Gastrocnemius medialis (tissue), 4 donors: ENCODE measurements at places on chromosomes 3 and 15.

DNA sequence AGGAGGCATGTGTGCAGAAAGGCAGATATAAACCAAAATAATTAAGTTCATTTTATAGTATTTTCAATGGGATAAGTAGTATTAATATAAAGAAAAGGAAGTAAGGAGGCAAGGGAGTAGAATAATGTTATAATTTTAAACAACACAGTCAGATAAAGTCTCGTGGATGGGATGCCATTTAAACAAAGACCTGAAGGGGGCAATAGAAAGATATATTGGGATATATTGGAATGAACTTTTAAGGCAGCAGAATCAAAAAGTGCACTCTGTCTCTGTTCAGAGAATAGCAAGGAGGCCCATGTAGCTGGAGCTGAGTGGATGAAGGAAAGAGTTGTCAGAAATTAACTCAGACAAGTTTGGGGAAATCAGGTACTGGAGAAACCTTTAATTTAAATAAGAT, 158.7 kb downstream of the CGGBP1 start:
- H3K27ac ChIP-seq: no peak overlapping the region
- no peaks in the 10 kb centered on the region for H3K36me3 ChIP-seq
- H3K4me1 ChIP-seq: no peaks in the 10 kb centered on the region
- H3K4me3 ChIP-seq: no peak overlapping the region
- H3K27me3 ChIP-seq: no peaks in the 10 kb centered on the region

- no peak overlapping the region for H3K27ac ChIP-seq
- H3K27me3 ChIP-seq: no peaks in the 10 kb centered on the region
- H3K36me3 ChIP-seq: peaks cover 26% of the 10 kb centered on the region
- H3K4me1 ChIP-seq: no peaks in the 10 kb centered on the region
Measured at GRCh38 chr15:61853195-61853594, 207.1 kb downstream of the VPS13C start.

- no peak overlapping the region for H3K4me3 ChIP-seq
- no peaks in the 10 kb centered on the region for H3K27me3 ChIP-seq
- DNase-seq: no peak
- no peaks in the 10 kb centered on the region for H3K36me3 ChIP-seq
- H3K27ac ChIP-seq: no peak overlapping the region
- H3K4me1 ChIP-seq: no peaks in the 10 kb centered on the region
Measured at GRCh38 chr15:29665444-29666003, 156.7 kb downstream of the TJP1 start.

DNA sequence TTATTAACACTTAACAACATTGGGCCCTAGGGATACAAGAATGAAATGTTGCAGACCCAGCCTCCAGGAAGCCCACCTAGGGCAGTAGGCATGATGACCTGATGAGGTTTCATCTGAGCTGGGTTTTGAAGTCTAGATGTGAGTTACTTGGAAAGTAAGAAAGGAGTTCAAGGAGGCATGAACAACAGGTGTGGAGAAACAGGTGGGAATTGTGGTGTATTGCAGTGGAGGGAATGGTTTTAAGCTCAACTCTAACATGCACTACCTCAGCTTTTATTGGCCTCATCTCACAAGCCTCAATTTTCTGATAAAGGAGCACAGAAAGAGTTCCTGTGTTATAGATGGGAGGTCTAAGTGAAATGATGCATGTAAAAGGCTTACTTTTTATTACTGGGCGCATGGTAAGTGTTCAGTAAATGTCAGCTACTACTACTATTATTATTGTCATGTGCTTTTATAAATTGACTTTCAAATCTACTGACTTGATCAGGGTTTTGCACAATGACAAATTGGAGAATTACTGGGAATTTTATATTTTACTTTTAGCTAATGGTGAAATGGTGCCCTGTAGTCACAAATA, 19.3 kb downstream of the SCAANT1 start:
- H3K36me3 ChIP-seq: no peaks in the 10 kb centered on the region
- H3K27me3 ChIP-seq: no peaks in the 10 kb centered on the region
- no peak for DNase-seq
- H3K4me3 ChIP-seq: no peak overlapping the region

DNA sequence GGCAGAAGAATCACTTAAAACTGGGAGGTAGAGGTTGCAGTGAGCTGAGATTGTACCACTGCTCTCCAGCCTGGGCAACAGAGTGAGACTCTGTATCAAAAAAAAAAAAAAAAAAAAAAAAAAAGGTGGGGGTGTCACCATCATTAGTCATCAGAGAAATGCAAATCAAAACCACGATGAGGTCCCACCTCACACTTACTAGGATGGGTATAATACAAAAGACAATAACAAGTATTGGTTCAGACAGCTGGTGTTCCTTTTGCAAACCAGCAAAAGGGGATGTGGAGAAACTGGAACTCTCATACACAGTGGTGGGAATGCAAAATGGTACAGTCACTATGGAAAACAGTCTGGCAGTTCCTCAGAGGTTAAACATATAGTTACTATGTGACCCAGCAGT, 78.7 kb upstream of the TSC22D2 start:
- no peak overlapping the region for H3K27ac ChIP-seq
- H3K27me3 ChIP-seq: no peaks in the 10 kb centered on the region
- no peak for DNase-seq
- H3K4me1 ChIP-seq: no peaks in the 10 kb centered on the region
- no peak overlapping the region for H3K4me3 ChIP-seq
- no peaks in the 10 kb centered on the region for H3K36me3 ChIP-seq
